ENCODE measurements at places on chromosomes 2 and 18. TPM values are rescaled to one million over a fixed set of nuclear protein-coding genes. Genes with fewer than 3 reads are reported as not detected.

The LYG2 gene
- total RNA-seq, result not detected

The TDRD15 gene
- not detected for total RNA-seq

GRCh38 chr2:238891457-238892203, 43.7 kb downstream of the TWIST2 start:
- H3K4me3 ChIP-seq, result no peak overlapping the region
- no peak for DNase-seq
- no peak overlapping the region for H3K27ac ChIP-seq
- H3K36me3 ChIP-seq, result no peaks in the 10 kb centered on the region

DNA sequence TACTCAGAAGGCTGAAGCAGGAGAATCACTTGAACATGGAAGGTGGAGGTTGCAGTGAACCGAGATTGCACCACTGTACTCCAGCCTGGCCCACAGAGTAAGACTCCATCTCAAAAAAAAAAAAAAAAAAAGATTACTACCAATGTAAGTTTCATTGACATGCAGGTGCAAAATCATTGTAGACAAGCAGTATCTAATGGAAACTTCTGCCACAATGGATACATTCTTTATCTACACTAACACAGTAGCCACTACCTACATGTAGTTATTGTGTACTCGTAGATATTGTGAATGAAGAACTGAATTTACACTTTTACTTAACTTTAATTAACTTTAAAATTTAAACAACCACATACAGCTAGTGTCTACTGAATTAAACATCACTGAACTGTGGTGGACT, 10.6 kb downstream of the PPP3R1 start:
- H3K4me1 ChIP-seq, result peaks cover 64% of the 10 kb centered on the region
- H3K27me3 ChIP-seq, result no peaks in the 10 kb centered on the region
- no peak for DNase-seq
- H3K27ac ChIP-seq, result no peak overlapping the region
- no peak overlapping the region for H3K4me3 ChIP-seq

DNA sequence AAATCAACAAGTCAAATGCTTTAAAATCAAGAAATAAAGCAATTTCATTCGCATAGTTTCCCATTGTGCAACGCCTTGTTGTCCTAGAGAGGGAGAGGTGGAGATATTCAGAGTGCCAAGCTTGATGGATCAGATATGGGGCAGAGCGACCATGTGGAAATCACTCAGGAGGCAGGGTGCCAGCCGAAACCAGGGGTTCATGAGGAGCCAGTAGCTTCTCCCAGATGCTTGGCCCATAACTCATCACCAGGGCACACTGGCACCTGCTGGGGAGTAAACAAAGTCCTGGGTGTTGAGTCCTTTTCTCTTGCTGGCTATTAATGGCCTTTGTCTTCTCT, 53.0 kb upstream of the ASAP2 start:
- no peak for DNase-seq
- H3K4me1 ChIP-seq, result no peaks in the 10 kb centered on the region
- no peaks in the 10 kb centered on the region for H3K27me3 ChIP-seq
- H3K36me3 ChIP-seq, result no peaks in the 10 kb centered on the region

DNA sequence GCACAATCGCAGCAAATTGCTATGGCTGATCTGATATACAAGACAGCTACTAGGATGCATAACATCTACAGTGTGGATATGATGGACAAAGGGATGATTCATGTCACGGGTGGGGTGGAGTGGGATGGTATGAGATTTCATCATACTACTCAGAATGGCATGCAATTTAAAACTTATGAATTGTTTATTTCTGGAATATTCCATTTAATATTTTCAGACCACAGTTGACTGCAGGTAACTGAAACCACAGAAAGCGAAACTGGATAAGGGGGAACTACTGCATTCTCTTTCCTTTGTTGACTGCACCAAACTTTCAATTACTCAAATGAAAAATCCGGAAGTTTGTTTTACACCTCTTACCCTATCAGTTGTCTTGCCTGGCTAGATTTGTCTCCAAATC, 94.4 kb upstream of the NEUROD1 start:
- DNase-seq, result no peak
- no peaks in the 10 kb centered on the region for H3K4me1 ChIP-seq
- H3K4me3 ChIP-seq, result no peak overlapping the region
- H3K27me3 ChIP-seq, result no peaks in the 10 kb centered on the region

GRCh38 chr2:61471905-61472805, 1.3 kb upstream of the USP34 start:
- H3K36me3 ChIP-seq, result peaks cover 8% of the 10 kb centered on the region
- DNase-seq, result no peak
- H3K4me1 ChIP-seq, result peaks cover 30% of the 10 kb centered on the region
- H3K27me3 ChIP-seq, result no peaks in the 10 kb centered on the region

DNA sequence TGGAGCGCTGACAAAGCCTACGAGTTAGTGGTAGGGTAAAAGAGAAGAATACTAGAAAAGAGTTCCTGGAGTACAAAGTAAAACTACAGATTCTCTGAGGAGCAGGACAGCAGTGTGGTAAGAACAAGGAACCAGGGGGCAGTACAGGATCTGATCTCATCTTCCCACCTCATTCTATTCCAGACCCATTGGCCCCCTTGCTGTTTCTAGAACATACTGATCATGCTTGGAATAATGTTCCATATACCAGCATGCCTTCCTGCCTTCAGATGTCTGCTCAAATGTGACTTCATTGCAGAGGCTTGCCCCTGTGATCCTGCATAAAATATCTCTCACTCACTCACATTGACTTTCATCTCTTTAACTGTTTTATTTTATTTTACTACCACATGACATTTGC, 19.3 kb downstream of the MSGN1 start:
- H3K4me3 ChIP-seq, result no peak overlapping the region
- H3K27me3 ChIP-seq, result no peaks in the 10 kb centered on the region
- no peak for DNase-seq

DNA sequence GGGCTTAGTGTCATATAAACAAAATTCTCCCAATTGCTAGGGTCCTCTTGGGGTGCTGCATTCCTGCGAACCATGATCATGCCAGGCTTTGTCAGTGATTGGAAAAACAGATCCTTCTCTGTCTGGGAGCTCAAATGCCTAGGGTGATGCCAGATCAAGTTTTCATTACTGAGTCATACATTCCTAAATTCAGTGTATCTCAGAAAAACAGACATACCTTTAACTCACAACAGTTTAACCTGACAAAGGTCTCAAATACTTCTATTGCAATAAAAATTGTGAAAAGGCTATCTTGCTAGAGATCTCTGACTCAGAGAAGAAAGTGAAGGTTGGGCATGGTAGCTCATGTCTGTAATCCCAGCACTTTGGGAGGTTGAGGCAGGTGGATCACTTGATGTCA, 86.9 kb downstream of the SH3YL1 start:
- no peak overlapping the region for H3K27ac ChIP-seq
- H3K4me3 ChIP-seq, result no peak overlapping the region
- no peaks in the 10 kb centered on the region for H3K27me3 ChIP-seq
- DNase-seq, result no peak
- H3K4me1 ChIP-seq, result no peaks in the 10 kb centered on the region

DNA sequence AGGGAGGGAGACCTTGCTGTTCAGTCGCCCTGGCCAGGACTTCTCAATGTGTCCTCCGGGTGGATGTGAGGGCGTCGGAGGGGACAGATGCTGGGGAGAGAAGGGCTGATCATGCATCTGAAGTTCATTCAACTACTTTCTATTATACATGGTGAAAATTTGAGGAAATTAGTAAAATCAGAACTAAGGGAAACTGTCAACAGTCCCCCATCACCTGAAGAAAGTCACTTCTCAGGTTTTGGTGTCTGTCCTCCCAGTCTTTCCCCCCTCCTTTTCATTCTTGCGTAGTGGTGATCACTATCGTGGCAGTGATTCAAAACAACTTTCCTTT, 17.4 kb upstream of the ACKR3 start:
- H3K27me3 ChIP-seq, result no peaks in the 10 kb centered on the region
- no peak overlapping the region for H3K27ac ChIP-seq
- no peaks in the 10 kb centered on the region for H3K36me3 ChIP-seq
- no peak for DNase-seq

The NAT8 gene
- not detected for total RNA-seq

DNA sequence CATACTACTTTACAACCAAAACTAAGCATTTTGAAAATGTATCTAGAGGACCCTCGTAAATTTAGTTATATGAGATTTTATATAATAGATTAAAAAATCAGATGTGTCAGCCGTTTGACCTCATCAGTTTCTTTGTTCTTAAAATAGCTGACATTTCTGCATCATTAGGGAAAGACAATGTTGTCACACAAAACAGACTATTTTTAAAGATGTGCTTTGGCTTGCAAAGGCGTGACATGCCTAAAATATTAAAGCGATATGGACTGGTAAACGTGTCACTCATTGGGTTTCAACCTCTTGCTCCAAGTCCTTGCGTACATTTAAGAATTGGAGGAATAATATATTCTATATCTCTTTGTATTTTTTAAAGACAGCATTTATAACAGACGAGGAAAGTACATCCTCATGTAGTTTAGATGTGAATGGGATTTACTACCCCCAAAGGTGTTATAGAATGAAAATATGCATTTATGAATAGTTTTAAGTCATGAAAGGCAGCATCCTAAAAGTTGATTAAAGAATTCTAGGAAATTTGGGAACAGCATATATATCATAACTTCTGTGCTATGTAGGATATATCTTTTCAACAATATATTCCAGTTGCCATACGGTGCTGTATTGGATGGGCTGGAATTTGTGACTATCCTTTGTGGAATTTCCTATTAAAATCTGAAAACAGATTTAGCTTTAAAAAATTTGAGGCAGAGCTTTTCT, 3.8 kb downstream of the MYL12A start:
- no peaks in the 10 kb centered on the region for H3K27me3 ChIP-seq
- peak overlapping the region; percentile 100 for H3K27ac ChIP-seq
- H3K4me3 ChIP-seq, result peak overlapping the region; percentile 50
- peaks cover 62% of the 10 kb centered on the region for H3K36me3 ChIP-seq

- H3K4me3 ChIP-seq, result no peak overlapping the region
- H3K27me3 ChIP-seq, result no peaks in the 10 kb centered on the region
- DNase-seq, result no peak
- no peak overlapping the region for H3K27ac ChIP-seq
These were observed 142.9 kb upstream of the FIGN start for GRCh38 chr2:163878718-163879117.

DNA sequence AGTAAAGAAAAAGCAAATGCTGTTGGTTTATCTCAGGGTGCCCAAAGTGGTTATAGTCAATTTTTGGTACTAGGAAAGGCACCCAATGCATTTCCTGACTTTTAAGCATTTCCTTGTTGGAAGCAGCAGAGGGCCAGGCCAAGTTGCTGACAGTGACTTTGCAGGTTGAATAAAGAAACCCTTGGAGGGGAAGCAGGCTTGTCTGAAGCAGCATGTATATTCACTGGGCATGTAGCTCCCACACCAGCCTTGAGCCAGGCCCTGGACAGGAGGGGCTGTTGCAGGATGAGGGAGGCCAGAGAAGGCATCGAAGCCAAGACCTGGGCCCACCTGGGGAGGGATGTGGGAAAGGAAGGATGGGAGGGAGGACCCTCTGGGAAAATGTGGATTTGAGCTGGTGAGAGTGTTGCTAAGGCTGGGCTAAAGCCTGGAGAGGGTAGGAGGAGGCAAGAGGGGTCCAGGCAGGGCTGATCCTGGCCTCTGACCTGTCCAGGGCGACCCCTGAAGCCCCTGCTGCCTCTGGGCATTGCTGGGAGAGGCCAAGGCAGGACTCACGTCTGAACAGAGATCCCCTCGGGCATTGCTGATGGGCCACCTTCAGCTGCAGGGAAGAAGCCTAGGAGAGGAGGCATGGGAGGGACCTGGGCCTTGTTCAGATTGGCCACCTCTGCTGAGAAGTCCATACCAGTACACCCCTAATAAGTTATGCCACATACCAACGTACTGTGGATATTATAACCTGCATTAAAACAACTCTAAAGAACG, 79.6 kb downstream of the STPG4 start:
- peak overlapping the region; percentile 74 for H3K27ac ChIP-seq
- H3K4me3 ChIP-seq, result no peak overlapping the region
- no peak for DNase-seq
- no peaks in the 10 kb centered on the region for H3K36me3 ChIP-seq
- no peaks in the 10 kb centered on the region for H3K27me3 ChIP-seq

The GRP gene
- not detected for total RNA-seq

The CRYGD gene
- not detected for total RNA-seq

DNA sequence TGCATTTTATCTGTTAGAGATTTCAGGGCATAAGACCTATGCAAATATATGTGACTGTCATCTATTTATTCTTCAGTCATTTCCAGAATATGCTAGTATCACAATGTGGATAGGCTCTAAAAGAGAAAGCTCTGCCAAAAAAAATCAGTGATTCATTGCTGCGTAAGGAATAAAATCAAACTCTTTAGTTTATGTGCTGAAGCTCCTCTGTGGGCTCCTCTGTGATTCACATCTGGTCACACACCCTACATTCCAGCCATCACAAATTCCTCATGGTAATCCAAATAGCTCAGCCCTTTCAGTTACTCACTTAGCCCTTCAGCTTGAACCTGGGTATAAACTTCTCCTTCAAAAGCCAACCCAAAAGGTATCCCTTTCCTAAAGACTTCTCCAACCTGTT, 21.4 kb downstream of the DLGAP1 start:
- H3K4me1 ChIP-seq, result no peaks in the 10 kb centered on the region
- no peaks in the 10 kb centered on the region for H3K36me3 ChIP-seq
- no peak for DNase-seq
- H3K4me3 ChIP-seq, result no peak overlapping the region

DNA sequence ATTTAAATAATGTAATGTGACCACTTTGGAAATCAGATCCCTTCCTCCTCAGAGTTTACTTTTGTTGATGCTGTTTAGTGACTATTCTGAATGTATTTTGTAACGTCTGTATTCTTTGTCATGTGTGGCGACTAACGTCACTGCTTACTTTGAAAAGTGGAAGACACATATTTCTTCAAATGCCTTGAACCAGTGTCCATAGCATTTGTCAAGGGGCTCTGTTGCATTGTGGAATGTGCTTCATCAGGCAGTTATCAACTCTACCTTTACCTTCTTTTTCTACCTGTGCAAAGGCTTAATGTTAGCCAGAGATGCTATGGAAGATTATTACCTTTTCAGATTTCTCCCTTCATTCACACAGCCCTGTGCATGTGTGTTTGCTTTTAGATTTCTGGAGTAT, 162.4 kb downstream of the ZNF407 start:
- no peak overlapping the region for H3K27ac ChIP-seq
- no peaks in the 10 kb centered on the region for H3K36me3 ChIP-seq
- DNase-seq, result no peak
- no peaks in the 10 kb centered on the region for H3K4me1 ChIP-seq

DNA sequence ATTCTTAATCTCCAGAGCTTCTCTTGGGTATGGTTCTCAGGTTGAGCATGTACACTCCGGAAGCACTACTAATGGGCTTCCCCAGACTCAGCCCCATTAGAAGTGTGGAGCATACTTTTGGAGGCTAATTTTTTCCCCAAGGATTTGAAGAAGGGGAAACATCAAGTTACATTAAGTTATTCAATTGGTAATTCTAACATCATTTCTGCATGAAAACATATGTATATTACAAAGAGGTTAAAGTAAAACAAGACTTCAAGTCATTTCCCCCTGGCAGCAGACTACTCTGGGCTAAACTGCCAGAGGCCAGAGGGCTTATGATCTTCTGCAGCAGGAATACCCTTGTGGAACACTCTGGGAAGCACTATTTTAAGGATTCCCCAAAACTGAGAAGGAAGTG, 227.7 kb upstream of the STK17B start:
- peak overlapping the region; percentile 4 for H3K27ac ChIP-seq
- peaks cover 27% of the 10 kb centered on the region for H3K4me1 ChIP-seq
- H3K27me3 ChIP-seq, result no peaks in the 10 kb centered on the region
- DNase-seq, result no peak
- no peaks in the 10 kb centered on the region for H3K36me3 ChIP-seq

GRCh38 chr2:36486521-36487044, 111.4 kb downstream of the FEZ2 start:
- H3K4me3 ChIP-seq, result no peak overlapping the region
- peaks cover 33% of the 10 kb centered on the region for H3K4me1 ChIP-seq
- no peaks in the 10 kb centered on the region for H3K36me3 ChIP-seq
- no peak for DNase-seq
- no peaks in the 10 kb centered on the region for H3K27me3 ChIP-seq

The ITGB6 gene
- 0.20 TPM for total RNA-seq
